ENCODE measurements at places on chromosomes 2 and 18.

- DNase-seq = no peak
Observed at GRCh38 chr2:27717070-27717795, 53.5 kb downstream of the SLC4A1AP start.

DNA sequence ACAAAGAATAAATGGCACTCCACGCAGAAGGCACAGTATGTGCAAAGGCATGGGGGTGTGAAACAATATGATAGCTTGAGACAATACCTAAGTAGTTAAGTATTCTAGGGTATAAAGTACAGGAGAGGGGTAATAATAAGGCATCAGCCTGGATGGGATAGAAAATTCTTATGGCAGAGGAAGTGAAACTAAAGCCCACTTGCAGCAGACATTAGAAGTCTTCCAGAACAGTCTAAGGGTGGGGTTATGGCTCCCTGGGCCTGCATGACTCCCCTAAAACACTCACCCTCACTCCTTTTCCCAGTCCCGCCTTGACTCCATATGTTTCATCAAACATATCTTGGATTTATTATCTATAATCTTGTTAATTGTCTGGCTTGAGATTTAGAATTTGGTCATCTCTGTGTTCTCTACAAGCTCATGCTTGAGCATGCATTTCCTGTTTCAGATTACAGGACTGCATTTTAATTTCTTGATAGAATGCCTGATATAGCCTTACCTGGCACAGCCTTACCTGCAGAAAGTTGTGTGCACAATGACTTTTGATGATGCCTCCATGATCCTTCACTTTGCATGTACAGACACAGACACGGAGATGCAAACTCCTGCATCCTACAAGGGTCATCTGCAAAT, 28.5 kb upstream of the TMBIM1 start:
- DNase-seq = no peak

- no peak for DNase-seq
Observed at GRCh38 chr2:159064446-159065301, 96.2 kb downstream of the TANC1 start.

- no peak for DNase-seq
Observed at GRCh38 chr2:83587309-83587708, 871.8 kb downstream of the SUCLG1 start.

- DNase-seq = no peak
Observed at GRCh38 chr2:48283586-48284269, 246.2 kb upstream of the STON1 start.

- peak; percentile 91 for DNase-seq
Observed at GRCh38 chr2:219452361-219453317, 18.0 kb downstream of the SPEG start.

DNA sequence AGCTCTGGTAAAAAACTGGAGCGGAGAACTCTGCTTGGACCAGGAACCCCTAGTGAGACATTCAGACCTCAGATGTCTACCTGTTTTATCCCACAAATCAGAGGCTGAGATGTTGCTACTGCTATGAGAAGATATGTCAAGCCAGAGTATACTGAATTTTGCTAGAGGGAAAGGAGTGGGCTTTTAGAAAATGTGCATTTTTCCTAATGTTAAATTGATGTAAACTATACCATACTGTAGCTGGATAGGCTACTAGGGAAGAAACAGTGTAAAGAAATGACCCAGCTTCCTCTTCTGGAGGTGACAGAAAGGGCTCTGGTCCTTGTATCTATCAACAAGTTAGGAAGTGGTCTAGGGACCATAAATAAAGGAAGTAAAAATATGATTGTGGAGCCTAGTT, 65.0 kb downstream of the SLC39A10 start:
- DNase-seq = no peak

Measured in thoracic aorta (tissue), 2 donors.